NCI-H510A (cell line): ENCODE measurements at places on chromosomes 3 and 15.

DNA sequence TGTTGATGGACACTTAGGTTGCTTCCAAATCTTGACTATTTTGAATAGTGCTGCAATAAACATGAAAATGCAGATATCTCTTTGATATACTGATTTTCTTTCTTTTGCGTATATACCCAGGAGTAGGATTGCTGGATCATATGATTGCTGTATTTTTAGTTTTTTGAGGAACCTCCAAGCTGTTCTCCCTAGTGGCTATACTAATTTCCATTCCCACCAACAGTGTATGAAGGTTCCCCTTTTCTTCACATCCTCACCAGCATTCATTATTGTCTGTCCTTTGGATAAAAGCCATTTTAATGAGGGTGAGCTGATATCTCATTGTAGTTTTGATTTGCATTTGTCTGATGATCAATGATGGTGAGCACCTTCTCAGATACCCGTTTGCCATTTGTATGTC is 12.5 kb downstream of the PATL2 start:
- no peak for DNase-seq

- no peak for DNase-seq
Observed at GRCh38 chr3:99950921-99951320, 133.3 kb downstream of the CMSS1 start.

- DNase-seq = no peak
Observed at GRCh38 chr15:87736891-87737389, 519.6 kb downstream of the NTRK3 start.

DNA sequence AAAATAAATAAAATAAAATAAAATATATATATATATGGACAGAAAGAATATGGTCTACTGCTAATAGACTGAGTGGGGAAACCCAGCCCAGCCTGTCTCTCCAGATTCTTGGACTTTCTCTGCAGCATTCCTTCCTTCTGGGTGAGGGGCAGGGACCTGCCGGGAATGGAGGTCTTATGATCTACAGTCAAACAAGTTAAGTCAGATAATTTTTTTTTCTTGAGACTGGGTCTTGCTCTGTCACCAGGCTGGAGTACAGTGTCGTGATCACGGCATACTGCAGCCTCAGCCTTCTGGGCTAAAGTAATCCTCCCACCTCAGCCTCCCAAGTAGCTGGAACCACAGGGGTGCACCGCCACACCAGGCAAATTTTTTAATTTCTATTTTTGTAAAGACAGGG is 33.5 kb upstream of the ZNF774 start:
- DNase-seq = no peak
